ENCODE measurements at places on chromosomes 11 and 22. TPM values are rescaled to one million over a fixed set of nuclear protein-coding genes. Genes with fewer than 3 reads are reported as not detected.

GRCh38 chr11:2210366-2211112, 38.9 kb upstream of the TH start:
- DNase-seq, result no peak

DNA sequence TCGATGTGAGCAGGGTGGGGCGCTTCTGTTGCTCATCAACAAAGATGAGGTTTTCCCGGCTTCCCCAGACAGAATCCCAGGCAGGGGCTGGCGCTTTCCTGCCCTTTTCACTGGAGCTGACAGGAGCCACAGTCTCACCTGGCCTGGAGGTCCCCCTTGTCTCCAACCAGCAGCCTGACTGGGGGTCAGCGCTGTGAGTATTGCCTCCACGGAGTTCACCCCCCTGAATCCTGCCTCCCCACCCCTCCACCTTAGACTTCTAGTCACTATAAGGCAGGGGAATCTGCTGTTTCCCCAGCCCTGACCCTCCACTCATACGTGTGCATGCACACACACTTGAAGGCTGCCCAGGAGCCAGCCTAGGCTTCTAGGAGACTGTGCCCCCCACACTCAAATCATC, 58.8 kb upstream of the LYVE1 start:
- DNase-seq, result no peak

ANO9 gene
- 20.4 TPM for total RNA-seq

- no peak for DNase-seq
Observed at GRCh38 chr11:35250192-35250591, 111.2 kb downstream of the CD44 start.

DNA sequence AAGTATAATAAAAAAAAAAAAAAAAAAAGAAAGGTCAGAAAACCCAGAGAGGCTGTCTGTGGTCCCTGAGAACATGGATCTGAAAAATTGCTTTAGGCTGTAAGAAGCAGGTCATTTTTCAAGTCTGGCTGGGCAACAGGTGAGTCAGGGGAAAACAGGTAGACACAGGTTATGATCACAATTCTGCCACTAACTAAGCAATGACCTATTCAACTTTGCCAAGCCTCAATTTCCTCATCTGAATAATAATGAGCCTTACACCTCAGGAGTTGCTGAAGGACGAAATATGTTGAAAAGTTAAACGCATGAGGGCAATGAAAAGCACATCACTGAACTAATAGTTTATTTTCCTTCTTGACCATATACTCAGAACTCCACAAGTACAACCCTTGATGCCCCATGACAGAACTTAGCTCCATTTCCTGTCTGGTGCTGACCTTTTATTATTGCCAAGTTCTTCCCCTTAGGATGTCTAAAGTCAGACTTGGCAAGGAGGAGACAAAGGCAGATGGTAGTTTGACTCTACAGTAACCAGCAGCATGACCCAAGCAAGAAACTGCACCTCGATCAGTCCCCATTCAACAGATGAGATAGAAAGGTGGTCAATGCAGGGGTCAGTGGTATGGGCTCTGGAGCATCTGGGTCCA, 93.6 kb downstream of the SYN3 start:
- DNase-seq, result no peak

GRCh38 chr22:41928593-41929417, 2.2 kb upstream of the TNFRSF13C start:
- DNase-seq, result no peak

DNA sequence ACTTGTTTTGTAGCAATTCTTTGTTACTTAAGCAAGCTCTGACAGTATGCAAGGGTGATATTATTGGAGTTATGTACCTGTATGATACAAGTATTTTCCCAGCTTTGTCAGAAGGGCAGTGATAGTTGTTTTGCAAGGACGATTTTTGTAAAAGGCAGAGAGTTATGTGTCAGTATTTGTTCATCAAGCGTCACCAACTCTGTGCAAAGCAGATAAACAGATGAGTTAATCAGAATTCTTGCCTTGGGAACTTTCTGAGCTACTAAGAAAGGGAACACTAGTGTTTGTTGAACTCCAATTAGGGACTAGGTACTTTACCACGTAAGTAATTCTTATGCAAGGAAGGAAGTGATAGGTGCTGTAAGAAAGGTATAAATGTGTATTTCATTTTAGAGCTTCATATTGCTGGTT, 1.4 kb downstream of the USP47 start:
- no peak for DNase-seq

GRCh38 chr11:121351083-121351630, 58.6 kb downstream of the SC5D start:
- DNase-seq, result no peak

GRCh38 chr11:108788565-108789199, 123.8 kb downstream of the DDX10 start:
- no peak for DNase-seq

THY1 gene
- total RNA-seq, result 0.35 TPM

RSF1 gene
- 43.3 TPM for total RNA-seq

OVOL1 gene
- not detected for total RNA-seq

GRCh38 chr11:45876401-45876800, 9.1 kb upstream of the MAPK8IP1 start:
- no peak for DNase-seq

- DNase-seq, result no peak
Observed at GRCh38 chr11:59069087-59069486, 17.0 kb upstream of the GLYATL1B start.

DNA sequence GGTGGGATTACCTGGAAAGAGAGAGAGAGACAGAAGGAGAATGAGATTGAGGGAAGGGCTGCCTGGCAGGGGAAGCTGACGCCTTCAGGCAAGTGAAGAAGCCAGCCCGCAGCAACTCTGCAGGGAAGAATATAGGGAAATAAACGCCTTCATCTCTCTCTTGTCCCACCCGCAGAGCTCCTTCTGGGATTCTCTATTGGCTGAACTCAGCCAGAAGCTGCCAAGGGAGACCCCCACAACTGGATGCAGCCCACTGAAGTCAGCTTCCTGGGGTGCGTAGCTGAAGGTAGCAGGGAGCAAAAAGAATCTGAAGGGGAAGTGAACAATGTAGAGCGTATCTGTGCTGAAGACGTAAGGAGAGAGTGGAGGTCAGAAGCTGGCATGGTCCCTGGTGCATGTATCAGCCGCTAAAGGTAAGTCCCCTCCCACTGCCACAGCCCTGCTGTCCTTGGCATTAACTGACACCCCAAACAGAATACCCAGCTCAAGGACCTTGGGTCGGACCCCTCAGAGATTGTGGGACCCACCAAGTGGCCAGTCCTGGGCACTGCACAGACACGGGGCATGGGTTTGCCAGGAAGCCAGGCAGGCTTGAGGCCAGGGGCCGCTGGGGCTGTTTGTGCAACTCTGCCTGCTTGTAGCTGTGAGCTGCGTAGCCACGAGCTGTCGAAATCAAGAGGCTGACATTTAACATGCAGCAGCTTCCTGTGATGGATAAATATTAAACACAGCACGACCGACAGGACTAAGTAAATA, 469.9 kb downstream of the MN1 start:
- no peak for DNase-seq

DNA sequence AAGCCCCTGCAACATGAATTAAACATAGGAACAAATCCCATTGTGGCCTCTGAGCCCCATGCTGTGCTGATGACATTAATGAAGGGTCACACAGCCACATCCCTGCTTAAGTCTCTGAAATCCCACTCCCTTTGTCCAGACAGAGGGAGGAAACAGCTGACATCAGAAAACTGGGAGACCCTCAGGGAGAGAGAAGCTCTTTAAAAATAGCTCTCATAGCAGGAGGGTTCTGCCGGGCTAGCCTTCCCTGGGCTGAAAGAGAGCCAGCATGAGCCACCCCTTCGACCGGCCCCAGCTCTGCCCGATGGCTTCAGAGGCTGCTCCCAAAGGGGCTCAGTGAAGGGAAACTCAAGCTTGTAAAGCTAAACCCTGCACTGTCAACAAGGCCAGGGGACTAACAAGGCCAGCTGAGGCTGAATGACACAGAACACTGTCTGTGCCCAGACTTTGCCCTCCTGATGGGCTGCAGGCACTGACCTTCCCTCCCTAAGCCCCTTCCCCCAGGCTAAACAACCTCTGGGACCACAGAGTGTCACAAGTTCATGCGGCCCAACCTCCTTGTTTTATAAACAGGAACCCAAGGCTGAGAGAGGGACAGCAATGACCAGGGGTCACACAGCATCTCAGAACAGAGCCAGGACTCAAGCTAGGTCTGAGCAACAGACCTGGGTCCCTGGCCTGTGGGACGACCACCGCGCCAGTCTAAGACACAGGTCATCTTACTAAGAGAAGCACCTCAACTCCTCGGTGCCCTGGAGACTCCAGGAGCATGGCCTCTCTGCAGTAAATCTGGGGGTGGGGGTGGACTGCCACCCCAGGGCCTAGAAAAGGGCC, 163.8 kb downstream of the CHST1 start:
- no peak for DNase-seq

DNA sequence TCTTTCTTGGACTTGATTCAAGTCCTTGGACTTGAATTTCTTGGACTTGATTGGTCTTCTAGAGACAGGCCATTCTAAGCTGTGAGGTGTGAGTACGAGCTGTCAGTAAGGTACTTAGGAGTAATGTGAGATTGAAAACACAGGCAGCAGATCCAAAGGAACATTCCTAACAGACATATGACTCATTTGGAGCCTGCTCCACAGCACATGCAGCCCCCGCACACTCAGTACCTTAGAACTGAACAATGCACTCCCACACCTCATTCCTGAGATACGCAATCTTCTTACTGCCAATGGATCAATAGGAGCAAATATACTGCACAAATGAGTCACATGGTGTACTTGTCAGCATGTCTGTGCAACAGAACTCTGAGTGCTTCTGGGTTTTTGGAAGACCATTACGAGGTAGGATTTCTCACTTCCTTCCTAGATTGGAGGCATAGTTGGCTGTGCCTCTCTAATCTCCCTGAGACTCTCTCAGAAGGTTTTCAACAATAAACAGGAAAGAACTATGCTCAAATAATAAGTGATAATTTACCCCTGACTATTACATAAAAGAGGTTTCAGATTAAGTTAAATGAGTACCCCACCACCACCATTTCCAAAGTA, 243.1 kb downstream of the KCNA4 start:
- DNase-seq, result no peak
